ENCODE measurements at places on chromosomes 5 and 9. TPM values are rescaled to one million over a fixed set of nuclear protein-coding genes. Genes with fewer than 3 reads are reported as not detected.
A peak's percentile ranks its signal among the peaks of the same experiment; 100 is the strongest.

The HAVCR2 gene
- 2.4 TPM for total RNA-seq

The KIF27 gene
- total RNA-seq: 23.4 TPM

The HACD4 gene
- total RNA-seq: 4.5 TPM

GRCh38 chr9:121774715-121775613 lies 123.5 kb downstream of the DAB2IP start:
- no peak for DNase-seq

DNA sequence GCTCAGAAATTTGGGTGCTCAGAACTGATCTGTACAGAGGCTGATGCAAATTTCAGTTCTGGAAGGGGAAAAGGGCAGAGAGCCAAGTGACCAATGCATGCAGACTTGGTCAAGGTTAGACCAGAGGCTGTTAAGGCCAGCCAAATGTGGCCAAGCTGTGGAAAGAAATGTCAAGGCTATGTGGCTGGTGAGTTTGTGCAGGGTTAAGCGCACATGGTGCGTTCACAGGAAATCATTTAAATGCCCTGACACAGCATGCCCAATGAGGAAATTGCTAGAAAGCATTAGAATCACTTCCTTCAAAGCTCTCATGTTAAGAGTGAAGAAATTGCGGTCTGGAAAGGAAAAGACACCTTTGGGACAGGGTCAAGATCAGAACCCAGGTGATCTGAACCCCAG lies 58.0 kb downstream of the PTPN3 start:
- DNase-seq: peak; percentile 85

DNA sequence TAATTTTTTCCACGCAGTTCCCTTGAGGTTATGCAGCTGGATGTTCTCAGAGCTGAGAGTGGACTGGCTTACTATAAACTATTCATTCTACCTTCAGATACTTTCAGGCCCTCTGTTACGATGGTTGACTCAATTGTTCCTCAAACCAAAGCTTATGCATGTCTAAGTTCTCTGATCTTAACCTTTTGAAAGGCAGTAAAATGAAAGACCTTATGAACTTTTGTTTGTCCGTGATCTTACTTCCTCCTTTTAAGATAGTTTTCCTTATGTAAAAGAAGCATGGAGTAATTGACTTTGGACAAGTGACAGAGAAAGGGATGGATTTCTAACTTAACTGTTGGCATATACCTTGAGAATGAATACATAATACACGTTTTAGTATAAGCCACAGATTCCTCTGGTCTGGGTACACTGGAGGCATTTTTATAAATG lies 575.7 kb downstream of the PDE4D start:
- no peak for DNase-seq

GRCh38 chr5:110038297-110038997 lies 348.7 kb downstream of the MAN2A1 start:
- DNase-seq: peak; percentile 17

- DNase-seq: no peak
Measured at GRCh38 chr5:37871023-37871815, 31.4 kb upstream of the GDNF start.

DNA sequence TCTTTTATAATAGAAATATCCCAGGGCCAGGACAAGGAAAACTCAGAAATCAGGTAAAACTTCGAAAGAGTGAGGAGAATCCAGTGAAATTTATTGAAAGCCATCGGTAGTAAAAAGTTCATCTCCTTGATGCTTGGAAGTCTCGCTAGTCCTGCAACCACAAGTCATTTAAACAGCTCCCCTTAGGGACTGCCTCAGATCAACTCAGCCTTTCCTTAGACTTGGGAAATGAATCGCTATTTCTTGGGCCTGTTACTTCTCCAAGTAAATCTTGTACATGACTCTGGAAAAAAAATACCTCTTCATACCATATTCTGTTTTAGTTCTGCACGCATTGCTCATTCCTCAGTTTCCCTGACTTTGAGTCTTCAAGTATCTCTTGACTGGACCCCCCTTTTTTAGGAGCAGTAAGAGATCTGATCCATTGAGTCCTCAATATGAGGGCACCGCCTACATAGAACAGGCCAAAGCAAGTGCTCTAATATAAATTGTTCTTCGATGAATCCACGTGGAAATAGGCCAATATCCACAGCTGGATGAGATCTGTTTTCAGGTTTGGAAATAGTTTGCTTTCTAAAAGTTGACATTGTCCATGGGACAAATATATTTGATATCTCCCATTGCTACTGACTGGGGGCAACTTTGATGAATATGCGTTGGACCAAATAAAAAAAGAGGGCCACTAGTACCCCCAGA lies 114.2 kb downstream of the PRDM6 start:
- no peak for DNase-seq
